Activated T-helper 9 cell treated with anti-CD3 and anti-CD28 coated beads, Interleukin-2, amount 50 U/mL, for 16 hours (primary cell): ENCODE measurements at places on chromosomes 11 and 22.

- no peak for DNase-seq
Measured at GRCh38 chr11:126265811-126266210, 2.9 kb downstream of the SRPRA start.

DNA sequence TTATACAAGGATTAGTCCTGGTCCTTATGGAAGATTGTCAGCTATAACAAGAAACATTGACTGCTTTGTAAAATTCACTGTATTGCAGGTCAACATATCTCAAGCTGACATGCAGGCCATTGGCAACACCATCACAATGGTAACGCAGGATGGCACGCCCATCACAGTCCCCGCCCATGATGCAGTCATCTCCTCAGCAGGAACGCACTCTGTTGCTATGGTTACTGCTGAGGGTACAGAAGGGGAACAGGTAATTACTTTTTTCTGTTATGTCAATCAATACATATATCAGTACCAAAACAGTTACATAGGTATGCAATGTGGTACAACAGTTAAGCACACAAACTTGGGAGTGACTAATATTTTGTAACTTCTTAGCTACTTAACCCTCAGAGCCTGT is 55.3 kb downstream of the ZNF143 start:
- no peak for DNase-seq

DNA sequence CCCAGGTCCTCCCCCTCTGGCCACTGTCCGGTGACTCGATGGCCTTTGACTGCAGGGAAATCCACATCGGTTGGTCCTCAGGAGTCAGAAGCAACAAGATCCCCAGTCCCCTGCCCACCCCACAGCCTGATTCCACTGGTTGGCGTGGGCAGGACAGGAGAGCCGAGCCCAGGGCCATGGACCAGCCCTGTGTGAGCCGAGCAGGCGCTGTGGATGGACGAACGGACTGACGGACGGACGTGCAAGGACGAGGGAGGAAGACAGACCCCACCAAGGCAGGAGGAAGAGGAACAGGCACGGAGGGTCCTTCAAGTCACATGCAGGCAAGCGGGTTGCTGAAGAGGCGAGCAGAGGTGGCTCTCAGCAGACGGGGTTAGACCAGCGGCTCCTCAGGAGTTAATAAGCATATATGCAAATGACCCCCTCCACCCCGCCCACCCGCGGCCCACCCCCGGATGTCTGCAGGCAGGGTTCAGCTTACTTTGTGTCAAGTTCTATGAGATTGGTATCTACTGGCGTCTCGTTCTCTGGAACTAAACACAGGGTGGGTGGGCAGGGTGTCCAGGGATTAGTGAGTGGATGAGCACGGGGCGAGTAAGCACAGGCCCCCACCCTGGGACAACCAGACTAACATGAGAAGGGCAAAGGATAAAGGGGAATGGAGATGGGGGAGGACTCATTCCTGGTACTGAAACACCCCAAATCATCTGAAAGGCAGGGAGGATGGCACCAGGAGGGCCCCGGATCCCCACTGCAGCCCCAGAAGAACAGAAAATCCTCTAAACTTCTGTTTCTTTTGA is 26.8 kb downstream of the TPBGL start:
- no peak for DNase-seq

- no peak for DNase-seq
Measured at GRCh38 chr22:23737696-23738095, 13.2 kb downstream of the ZNF70 start.

DNA sequence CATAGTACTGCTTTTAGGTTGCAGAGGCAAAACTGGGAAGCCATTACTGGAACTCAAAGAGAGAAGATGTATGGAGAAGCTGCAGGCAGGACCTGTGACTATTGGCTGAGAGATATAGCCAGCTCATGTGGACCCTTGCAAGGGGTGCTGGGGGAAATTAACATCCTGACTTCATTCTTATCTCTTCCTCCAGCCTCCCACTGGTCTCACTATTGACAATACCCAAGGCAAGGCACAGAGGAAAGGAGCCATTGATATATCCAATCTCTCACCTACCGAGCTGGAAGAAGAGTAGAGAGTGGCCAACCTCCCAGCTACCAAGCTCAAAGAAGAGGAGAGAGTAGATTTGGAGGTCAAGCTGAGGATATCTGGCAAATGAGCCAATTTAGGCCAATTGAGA is 36.8 kb upstream of the ZBED5 start:
- DNase-seq, result no peak

- DNase-seq, result no peak
Measured at GRCh38 chr11:78313181-78313795, 104.3 kb downstream of the GAB2 start.

DNA sequence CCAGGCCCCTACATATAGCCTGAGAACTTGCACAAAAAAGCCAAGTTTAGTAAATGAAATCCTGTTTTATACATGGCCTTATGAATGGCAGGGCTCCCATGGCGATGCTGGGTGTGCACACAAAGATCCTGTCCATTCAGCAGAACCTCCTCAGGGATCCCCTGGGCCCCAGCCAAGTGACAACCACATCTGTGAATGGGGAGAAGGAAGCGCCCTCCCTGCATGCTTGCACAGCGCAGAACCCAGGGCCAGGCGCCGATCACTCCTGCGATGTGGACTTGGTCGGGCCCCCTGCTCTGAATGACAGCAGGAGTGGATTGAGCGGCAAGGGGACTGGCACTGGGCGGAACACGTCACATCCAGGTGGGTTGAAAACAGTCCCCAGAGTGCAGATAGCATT is 4.5 kb upstream of the CDC42EP2 start:
- no peak for DNase-seq

GRCh38 chr11:79441461-79441875 is 638 bp upstream of the TENM4 start:
- no peak for DNase-seq

DNA sequence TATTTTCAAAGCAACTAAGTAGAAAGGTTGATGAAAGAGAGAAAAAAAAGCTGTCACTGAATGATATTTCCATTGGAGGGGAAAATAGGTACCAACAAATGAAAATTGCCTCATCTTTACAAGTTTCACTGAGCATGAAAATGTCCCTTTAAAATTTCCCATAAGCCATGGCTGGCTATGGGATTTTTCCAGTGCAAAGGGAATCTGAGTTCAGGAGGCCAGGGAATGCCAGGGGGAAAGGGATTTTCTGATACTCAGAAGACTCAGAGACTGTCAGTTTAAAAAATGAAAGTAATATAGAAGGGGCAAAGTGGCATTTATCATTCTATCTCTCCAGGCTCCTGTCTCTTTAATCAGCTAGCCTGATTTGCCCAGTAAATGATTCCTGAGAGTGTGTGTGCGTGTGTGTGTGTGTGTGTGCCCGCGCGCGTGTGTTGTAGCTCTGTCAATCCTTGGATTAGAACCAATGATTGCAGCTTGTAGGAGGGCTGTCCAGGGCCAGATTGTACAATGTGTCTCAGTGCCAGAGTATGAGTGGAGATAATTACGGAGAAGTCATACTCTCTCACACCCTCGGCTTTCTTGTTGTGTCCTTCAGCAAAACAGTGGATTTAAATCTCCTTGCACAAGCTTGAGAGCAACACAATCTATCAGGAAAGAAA is at the start of gene NTM:
Gene NTM, plus strand, starts transcription at position 526 of the 662 bp plus-strand sequence.
- DNase-seq, result no peak

GRCh38 chr11:80122211-80122610 is 681.4 kb upstream of the TENM4 start:
- DNase-seq, result no peak

GRCh38 chr11:115872416-115872815 is 368.2 kb upstream of the CADM1 start:
- DNase-seq, result no peak

GRCh38 chr11:134535029-134536025 is 123.3 kb upstream of the B3GAT1 start:
- DNase-seq, result no peak

DNA sequence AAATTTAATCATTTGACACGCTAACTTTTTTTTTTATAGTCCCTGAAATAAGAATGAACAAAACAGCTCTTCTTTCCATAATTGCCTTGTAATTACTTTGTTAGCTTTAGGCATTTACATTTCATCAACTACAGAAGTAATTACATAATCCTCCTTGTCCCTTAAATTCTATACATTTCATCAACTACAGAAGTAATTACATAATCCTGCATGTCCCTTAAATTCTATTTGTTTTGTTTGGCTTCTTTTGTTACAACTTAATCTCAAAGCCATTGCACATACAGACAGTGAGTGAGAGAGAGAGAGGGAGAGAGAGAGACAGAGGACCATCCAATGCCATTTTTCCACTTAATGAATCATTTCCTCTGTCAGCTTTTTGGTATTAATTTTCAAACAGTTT is 873.2 kb downstream of the METTL15 start:
- DNase-seq, result no peak

- DNase-seq, result no peak
Measured at GRCh38 chr11:68092411-68092810, 28.8 kb downstream of the CHKA start.

DNA sequence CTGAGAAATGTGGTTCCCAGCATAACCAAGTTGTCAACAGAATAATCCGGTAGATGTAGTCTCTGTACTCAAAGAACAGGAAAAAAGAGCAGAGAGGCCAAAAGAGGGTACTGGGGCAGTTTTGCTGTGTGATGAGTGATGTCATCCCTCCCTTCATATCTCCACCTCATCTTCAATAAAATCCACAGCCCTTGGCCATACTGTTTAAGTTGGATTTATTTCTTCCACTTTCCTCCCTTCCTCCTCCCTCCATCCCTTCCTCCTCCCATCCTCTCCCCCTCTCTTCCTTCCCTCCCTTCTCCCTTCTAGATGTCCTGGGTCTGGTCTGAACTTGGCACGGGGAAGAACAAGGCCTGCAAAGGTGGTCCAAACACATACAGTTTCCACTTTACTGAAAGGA is 18.2 kb upstream of the GRK3 start:
- DNase-seq, result no peak

- DNase-seq, result no peak
Measured at GRCh38 chr11:60498399-60498798, 5.8 kb downstream of the MS4A12 start.

GRCh38 chr11:35344681-35345574 is 74.4 kb downstream of the SLC1A2 start:
- no peak for DNase-seq
